ENCODE measurements at places on chromosomes 12 and 14.

GRCh38 chr12:34294671-34295365 is 272.5 kb downstream of the ALG10 start:
- no peak for DNase-seq

DNA sequence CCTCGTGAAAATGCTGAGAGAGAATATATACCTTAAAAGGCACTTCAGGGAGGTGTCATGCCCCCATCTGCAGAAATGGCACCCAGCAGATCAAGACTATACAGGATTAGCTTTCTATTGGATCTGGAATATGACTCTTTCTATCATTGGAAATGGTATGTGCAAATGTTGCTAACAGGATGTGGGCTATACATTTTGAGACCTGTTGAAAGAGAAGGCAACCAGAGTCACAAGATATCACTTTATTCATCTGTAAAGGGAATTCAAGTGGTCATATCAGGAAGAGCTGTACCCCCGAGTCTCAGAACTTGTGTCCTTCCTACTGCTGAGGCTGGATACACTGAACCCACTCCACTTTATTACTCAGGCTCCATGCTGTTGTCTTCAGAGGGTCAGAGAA is 46.1 kb upstream of the FRMD6 start:
- DNase-seq, result no peak

- DNase-seq, result no peak
Measured at GRCh38 chr12:30308010-30308717, 387.5 kb downstream of the IPO8 start.

DNA sequence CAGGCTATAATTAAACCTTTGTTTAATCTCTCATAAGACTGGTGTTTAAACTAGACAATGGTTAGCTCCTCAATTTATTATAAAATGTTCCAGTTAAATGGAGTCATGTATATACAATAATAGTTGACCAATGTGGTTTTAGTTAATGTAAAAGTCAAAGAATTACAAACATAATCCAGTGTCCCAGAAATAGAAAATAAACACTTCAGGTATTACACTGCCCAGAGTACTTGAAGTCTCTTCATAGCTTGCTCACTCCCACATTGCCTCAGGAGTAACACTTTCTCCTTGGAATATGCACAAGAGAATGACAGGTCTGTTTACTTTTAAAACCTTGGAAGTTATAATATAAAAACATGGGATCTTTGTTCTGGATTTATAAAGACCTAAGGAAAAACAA is 60.5 kb downstream of the SLC38A1 start:
- no peak for DNase-seq

GRCh38 chr12:125287155-125287847 is 222.1 kb downstream of the AACS start:
- no peak for DNase-seq

GRCh38 chr12:123149501-123150274 is 1.2 kb downstream of the PITPNM2 start:
- DNase-seq, result no peak

DNA sequence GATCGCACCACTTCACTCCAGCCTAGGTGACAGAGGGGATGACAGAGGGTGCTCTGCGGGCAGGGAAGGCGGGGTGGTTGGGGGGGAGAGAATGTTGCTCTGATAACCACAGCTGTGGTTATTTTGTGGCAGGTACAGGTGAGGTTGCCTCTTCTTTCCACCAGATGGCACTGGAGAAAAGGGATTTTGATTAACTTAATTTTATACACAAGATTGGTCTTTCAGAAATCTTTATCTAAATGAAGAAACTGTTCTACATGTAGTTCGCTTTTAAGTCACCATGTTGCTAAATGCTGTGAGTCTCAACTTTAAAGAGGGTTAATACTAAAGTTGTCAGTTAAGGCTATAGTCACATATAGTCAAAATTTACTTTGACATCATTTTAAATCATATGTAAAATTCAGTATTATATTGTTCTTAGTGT is 25.7 kb downstream of the FGF23 start:
- peak; percentile 58 for DNase-seq

- DNase-seq, result no peak
Measured at GRCh38 chr12:14275886-14276285, 89.6 kb upstream of the ATF7IP start.

DNA sequence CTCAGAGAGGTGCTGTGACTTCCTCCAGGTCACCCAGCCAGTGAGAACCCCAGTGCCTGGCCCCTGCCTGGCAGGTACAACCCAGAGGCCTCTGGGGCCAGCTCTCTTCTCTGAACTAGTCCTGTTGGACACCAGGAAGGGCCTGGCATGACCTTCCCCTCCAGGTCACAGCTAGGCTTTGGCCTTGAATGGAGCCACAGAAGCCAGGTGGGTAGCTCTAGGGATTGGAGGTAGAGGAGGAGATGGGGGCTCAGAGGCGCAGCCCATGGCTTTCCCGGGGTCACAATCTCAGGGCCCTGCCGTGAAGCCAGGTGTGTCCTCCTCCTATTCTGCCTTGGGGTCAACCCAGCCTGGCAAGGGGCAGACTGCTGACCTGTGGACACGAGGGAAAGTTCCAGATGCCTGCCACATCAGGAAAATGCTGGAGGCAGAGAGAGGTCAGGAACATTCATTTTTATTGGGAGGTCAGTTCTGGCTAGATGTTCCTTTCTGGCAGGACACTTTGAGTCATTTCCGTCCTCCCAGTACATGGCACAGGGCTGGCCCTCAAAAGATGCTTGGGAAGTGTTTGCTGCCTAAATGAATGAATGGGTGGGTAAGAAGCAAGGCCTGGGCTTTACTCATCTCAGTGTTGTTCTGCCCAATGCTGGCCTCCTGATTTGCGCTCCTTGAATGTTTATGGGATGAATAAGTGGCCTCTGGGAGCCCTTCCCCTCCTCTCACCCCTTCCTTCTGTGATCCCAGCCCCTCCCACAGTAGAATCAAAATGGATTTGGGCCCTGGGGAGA is 25.4 kb downstream of the FAM222A start:
- no peak for DNase-seq

GRCh38 chr12:89756585-89757398 is 48.2 kb upstream of the ATP2B1 start:
- DNase-seq, result no peak

DNA sequence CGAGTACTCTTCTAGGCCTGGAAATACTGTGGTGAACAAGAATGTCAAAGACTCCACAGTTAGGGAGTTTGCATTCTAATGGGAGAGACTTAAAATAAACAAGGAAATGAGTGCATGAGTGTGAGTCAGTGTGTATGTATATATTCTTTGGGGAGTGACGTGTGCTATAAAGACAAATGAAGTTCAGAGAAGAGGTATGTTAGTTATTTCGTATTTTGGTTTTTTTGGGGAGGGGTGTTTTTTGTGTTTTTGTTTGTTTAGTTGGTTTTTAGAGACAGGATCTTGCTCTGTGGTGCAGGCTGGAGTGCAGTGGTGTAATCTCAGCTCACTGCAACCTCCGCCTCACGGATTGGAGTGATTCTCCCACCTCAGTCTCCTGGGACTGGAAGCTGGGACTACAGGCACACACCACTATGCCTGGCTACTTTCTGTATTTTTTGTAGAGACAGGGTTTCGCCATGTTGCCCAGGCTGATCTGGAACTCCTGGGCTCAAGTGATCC is 74.3 kb downstream of the SRGAP1 start:
- no peak for DNase-seq
